Hematopoietic multipotent progenitor cell treated with erythropoietin and hydrocortisone succinate and interleukin-3 and kit ligand, for 17 days (in vitro differentiated cells): ENCODE measurements at places on chromosomes 3 and 15.
A peak's percentile ranks its signal among the peaks of the same experiment; 100 is the strongest.

DNA sequence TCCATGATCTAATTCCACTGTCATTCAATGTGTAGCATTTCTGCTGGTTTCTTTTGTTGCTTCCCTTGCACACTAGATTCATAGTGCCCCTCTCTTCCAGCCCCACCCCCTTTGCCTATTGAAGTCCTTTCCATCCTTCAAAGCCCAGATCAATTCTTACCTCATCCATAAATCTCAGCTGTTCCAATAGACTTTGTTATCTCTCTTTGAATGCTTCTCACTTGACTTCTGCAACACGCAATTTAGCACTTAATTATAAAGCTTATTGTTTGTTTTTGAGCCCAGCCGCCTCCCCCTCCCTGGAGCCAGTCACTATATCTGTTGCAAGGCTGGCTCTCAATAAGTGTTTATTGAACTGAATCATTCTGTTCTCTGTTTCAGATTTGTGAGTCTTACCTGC is 174.6 kb upstream of the TBL1XR1 start:
- no peak for DNase-seq

GRCh38 chr3:139770577-139770976 is 92.8 kb upstream of the NMNAT3 start:
- DNase-seq: no peak

- DNase-seq: no peak
Observed at GRCh38 chr3:124059580-124059979, 67.7 kb upstream of the ROPN1 start.

- DNase-seq: no peak
Observed at GRCh38 chr3:105800320-105800719, 68.5 kb downstream of the CBLB start.

GRCh38 chr3:13492048-13492447 is 11.9 kb downstream of the HDAC11 start:
- no peak for DNase-seq

DNA sequence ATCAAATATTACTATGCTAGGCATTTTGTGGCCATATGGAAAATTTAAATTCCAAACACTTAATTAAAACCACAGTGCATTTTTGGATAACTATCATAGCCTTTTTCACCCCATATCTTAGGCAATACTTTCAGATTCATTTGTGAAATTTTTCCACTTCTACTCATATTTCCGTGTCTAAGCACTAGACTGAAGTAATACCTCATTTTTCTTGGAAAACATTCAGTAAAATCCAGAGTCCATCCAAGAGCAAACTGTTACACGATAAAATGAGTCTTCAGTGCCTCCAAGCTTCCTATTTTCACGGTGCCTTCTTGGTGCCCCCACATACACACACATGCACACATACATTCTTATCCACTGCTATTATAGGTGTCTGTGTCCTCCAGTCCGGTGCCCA is 845.9 kb downstream of the TBL1XR1 start:
- DNase-seq: no peak

DNA sequence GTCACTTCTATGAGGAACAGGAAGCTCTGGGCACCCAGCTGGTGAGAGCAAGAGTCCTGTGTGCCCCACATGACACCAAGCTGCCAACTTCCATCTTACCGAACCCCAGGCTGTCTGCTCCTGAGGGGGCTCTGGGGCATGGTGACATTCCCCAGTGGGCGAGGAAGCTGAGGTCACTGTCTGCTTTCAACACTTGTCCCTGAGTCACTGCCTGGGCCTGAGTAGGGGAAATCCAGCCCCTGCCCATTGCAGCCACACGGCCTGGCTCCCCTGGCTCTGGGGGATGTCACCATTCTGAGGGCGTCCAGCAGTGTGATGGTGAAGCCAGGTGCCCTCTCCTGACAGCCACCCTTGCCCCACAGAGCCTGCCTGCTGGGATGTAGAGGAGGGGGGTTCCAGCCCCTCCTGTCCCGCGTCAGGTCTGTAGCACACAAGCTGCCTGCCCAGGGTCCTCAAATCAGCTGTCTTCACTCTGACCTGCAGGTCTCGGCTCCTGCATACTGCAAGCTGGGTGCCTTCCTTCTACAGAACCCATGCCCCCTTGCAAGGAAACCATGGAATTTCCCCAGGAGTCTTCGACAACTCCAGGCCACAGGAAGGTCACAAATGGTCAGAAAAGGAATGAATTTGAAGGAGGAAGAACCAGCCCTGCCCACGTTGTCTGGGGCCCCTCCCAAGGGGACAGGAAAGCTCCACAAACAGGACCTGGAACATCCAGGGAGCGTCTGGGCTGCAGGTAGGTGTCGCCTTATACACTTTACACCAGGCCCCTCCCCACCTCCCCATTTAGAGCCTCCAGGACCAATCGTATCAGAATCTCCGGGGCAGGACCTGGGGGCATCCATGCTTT is 69.9 kb upstream of the GATM start:
- no peak for DNase-seq

GRCh38 chr3:194686816-194687637 is 1.3 kb downstream of the FAM43A start:
- DNase-seq: no peak

GRCh38 chr3:58077596-58078285 is 69.5 kb downstream of the FLNB start:
- no peak for DNase-seq

DNA sequence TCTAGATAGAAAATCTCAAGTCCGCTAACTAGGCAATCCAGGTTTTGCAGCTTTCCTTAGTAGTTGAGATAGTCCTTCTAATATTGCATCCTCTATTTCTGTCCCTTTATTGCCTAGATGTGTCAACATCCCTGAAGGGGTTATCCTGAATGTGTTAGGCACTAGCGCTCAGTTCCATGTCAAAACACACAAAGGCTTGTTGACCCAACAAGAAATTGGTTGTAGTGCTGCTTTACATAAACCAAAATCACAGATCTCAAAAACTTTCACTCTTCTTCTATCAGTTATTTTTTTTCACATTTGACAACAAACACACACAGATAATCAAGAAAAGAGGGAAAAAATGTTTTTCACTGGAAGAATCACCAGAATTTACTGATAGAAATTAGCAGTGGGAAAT is 51.4 kb upstream of the SOX2 start:
- no peak for DNase-seq

GRCh38 chr15:74768771-74769342 is 13.0 kb upstream of the CSK start:
- DNase-seq: peak; percentile 68

GRCh38 chr15:98257290-98257689 is 296.8 kb downstream of the ARRDC4 start:
- DNase-seq: no peak

GRCh38 chr15:86021281-86022264 is 58.1 kb upstream of the AGBL1 start:
- no peak for DNase-seq

DNA sequence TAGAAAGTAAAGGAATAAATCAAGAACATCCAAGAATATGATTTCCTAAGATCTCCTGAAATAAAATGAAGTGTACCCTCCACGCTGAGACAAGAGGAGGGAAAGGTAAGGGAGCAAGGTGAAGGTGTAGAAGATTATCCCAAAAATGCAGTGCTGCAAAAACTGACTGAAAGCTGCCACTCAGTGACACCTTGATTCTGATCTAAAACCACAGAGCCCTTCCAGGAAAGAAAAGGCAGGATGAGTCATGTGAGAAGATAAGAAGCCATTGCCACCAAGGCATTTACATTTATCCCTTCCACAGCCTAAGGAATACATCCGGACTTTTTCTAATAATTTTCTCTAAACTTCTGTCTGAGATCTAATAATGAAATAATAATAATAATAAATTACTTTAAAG is 49.9 kb downstream of the IGSF11 start:
- DNase-seq: no peak

DNA sequence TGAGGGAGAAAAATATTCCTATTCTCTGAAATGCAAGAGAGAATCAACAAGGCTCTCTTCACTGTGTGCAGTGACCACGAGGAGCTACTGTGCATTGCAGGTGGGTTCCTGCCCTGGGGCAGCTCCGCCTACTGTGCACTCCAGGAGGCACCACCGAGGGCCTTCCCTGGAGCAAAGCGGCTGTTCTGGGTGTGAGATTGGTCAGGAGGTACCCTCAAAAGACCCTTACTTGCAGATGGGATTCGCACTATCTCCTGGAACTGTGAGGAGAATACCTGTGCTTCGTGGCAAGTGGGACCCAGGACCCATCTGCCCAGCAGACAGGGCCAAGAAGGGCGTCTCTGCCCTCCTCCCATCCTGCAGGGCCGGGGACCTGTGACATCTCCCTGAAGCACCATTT is 68.9 kb downstream of the CYFIP1 start:
- DNase-seq: no peak

GRCh38 chr3:11619946-11620652 is 23.6 kb downstream of the VGLL4 start:
- no peak for DNase-seq

DNA sequence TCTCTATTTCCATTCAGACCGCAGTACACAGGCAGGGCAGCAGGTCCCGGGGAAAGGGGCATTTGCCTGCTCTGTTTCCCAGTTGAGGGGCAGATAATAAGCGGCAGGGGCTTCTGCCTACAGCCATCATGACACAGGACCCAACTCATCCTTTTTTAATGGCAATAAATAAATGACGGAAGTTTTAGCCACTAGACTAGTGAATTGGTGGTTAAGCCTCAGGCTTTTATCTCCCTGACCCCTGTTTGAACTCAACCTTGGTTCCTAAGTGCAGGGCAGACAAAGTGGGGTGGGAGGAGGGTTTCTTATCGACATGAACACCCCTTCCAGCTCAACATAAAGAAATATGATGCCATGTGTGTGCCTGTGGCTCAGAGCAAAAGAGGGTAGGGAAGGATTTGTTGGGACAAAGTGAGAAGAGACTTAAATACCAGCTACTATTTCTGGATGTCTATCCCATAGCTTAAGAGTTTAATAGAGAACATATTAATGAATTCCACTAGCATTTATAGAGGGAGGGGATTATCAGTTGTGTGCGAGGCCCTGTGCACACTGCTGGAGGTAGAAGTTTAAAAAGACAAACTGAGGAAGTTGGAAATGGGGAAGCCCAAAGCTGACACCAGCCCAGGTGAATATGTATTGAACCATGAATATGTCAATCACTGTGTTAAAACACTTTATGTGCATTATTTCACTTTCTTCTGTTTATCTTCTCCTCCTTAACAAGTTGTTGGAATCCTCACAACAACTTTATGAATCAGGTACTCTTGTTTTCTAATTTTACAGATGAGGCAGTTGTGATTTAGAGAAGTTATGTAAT is 939.4 kb downstream of the MCTP2 start:
- DNase-seq: no peak

DNA sequence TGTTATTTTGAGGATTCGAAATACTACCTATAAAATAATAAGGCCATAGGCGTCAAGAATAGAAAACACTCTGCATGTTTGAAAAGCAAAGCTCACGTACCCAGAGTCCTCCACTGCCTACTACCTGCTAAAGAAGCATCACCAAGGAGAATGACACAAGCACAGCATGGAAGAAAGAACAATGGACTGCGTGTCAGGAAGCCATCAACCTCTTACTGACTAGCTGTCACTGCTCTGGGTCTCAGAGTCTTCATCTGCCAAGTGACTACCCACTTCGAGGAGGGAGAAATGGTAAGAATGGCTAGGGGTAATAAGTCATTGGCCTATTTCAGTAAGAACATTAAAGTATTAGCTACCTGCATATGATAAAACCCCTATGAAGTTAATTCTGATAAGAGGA is 49.4 kb downstream of the CLASP2 start:
- no peak for DNase-seq
